ENCODE measurements at places on chromosomes 1 and 21.
A peak's percentile ranks its signal among the peaks of the same experiment; 100 is the strongest.

- DNase-seq, result no peak
These were observed 90.0 kb upstream of the NFASC start for GRCh38 chr1:204780630-204781029.

DNA sequence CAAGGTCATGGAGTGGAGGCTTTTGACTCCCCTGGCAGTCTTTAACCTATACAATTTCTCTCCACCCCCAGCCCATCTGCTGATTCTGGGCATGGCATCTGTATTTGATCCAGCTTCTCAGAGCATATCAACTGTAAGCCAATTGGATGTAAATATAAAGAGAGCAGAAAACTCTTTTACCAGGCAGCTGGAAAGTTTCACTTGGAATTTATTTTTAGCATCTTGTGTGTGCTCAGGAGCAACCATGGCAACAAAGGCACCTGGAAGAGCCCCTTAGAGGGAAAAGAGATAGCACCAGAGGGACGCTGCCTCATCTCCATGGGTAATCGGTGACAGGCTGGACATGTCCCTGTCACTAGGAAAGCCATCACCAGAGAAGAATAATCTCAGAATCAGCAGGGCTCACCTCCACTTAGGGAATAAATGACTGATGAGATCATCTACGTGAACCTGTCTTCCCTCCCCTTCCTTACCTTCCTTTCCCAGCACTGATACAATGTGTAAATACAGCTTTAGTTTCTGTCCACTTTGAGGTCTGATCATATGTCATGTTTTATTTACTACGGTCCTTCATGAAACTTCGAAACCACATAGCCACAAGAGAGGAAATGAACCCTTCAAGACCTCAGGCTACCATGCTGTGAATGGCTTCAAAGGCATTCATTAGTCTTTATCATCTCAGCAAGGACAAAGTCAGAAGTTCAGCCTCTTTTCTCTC lies 25.3 kb upstream of the SIPA1L2 start:
- DNase-seq, result no peak

DNA sequence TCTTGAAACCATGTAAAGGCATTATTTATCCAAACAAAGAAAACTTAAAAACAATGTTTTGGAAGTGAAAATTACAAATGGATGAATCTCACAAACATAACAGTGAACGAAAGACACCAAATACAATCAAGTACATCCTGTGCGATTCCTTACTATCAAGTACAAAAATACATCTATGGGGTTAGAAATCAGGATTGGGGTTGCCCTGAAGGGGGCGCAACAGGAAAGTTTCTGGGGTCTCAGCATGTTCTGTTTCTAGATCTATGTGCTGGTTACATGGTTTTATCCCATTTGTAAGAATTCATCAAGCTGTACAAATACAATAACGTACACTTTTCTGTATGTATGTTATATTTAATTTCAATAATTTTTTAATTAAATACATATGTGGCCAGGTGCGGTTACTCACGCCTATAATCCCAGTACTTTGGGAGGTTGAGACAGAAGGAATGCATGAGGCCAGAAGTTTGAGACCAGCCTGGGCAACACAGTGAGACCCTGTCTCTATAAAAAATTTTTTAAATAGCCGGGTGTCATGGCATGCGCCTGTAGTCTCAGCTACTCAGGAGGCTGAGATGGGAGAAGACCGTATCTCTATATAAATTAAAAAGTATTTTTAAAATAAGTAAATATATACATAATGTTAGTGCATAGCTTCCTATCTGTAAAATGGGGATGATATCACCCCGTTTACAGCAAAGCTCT lies 121.5 kb upstream of the SOD1 start:
- no peak for DNase-seq

GRCh38 chr1:66335859-66336640 lies 197.9 kb upstream of the SGIP1 start:
- peak; percentile 38 for DNase-seq

DNA sequence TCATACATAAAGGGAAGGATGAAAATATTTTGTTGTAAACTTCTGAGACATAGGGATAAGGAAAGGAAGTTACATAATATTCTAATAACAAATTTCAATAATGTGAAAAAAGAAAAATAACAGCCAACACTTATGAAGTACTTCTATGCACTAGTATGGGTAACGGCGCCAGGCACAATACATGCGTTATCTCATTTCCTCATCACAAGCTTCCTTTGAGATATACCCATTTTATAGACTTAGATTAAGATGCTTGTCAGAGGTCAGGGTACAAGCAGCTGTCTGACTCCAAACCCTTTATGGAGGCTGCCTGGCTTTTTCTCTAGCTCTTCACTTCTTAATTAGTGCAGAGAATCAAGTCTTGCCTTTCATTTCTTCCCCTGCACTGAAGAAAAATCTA lies 41.3 kb downstream of the TCP10L start:
- DNase-seq, result no peak

- DNase-seq, result no peak
These were observed 103.7 kb upstream of the NFIA start for GRCh38 chr1:60978421-60979357.

- no peak for DNase-seq
These were observed 6.8 kb upstream of the MTARC2 start for GRCh38 chr1:220741349-220741748.

- no peak for DNase-seq
These were observed 6.3 kb upstream of the POU3F1 start for GRCh38 chr1:38052750-38053415.

DNA sequence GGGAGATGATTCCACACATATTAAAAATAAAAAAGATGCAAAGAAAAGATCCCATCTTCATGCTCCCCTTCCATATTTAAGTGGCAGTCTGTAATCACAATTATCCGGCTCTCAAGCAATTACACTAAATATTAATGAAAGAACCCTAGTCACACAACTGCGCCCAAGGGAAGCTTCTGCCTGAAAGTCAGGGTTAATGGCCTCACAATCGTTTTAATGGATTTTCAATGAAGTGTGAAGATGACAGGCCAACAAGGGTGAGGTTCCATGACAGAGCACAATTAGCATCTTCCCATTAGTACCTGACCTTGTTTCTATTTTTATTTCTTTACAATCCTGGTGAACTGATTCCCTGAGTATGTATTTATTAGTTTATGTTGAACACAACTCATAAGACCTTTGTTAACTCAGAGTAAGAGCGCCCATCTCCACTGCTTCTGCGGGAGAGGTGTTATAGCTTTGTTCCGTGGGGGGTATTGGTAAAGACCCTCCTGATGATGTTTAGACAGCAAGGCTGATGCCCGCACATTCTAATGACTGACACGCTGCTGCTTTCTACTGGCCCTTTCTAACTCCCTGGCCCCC lies 80.9 kb downstream of the IER5 start:
- DNase-seq, result no peak

DNA sequence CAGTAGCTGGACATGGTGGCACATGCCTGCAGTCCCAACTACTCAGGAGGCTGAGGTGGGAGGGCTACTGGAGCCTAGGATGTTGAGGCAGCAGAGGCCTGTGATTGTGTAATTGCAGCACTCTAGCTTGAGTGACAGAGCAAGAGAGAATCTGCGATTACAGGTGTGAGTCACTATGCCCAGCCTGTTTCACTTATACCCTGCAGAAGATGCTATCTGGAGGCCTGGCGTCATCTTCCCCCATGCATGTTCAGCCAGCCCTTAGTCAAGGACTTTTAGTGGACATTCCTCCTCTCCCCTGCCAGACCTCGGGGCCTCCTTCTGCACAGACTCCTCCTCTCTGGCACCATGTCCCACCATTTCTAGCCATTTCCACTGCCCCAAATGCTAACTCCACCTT lies 36.3 kb upstream of the RCC2 start:
- no peak for DNase-seq

DNA sequence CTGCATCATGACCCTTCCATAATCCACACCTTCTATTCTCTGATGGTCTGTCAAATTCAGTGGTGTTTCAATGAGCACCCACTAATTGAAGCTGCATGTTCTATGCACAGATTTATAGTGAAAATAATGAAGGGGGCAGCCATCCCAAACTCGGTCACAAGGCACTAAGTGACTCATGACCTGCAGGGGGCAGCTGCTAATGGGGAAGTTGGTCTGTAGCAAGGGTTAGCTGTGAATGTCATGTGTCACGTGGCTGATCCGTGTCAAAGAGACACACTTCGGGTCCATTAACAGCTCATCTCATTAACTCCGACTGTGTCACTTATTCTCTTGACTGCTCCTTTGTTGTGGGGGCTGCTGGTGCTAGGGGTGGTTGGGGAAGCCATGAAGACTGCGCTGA lies 306.6 kb downstream of the PCP4 start:
- DNase-seq, result no peak

DNA sequence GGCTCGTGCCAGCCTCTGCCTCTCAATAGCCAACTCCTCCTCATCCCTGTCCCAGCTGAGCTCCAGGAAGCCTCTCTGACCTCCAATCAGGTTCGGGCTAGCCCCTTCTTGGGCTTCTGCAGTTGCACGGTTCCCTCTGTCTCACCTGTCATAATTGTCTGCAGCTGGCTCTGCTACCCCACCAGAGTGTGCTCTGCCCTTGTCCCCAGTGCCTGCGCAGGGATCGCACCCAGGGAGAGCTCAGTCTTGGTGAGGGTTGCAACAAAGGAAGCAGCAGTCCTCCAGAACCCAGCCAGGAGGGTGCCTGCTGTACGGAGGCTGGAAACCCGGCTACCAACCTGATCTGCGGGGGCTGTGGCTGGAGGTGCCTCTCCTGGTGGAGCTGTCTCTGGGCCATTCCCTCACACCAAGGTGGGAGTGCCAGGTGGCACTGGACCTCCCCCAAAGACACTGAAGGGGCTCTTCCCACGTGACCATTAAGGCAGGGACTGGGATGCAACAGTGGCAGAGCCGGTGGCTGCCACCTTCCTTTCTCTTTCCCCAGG lies 63.5 kb upstream of the DMRTB1 start:
- DNase-seq, result no peak

GRCh38 chr1:3956527-3957170 lies 56.6 kb upstream of the C1orf174 start:
- no peak for DNase-seq

- DNase-seq, result no peak
These were observed 143.8 kb downstream of the CASZ1 start for GRCh38 chr1:10652626-10653025.

GRCh38 chr1:207754974-207755700 lies 3.3 kb downstream of the CD46 start:
- no peak for DNase-seq

- DNase-seq, result no peak
These were observed 44.3 kb downstream of the CDC14A start for GRCh38 chr1:100396651-100397050.

DNA sequence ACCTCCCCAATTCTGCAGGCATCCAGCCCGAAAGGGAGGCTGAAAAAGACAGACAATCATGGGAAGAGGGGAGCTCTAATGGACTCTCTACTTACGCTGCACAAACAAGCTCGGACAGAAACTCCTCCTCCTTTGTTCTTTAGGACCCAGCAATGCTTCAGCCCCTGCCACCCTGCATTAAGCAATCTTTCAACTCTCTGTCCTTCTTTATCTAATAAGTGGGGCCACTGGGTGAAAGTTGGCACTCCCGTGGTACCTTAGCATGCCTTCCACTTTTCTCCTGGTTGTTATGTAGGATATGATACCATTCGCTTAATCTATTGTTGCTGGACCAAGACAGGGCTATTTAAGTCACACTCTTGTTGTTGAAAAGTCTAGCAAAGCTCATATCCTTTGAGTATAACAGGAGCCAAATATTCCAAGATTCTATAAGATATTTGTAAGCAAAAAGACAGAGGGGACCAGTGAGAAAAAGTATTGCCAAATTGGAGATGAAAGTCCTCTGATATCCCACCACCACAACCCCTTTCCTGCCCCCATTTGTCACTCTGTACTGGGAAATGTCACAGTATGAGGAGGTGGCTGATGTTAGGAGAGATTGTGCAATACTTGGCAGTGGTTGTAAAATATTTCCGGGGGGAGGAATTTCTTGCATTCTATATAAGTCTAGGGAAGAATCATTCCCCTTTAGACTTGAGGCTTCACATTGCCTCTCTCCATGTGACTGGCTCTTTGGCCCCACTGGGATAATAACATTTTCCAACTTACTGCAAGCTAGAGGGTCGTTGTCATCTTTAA lies 137.3 kb upstream of the GJB5 start:
- no peak for DNase-seq

- DNase-seq, result no peak
These were observed 452.7 kb downstream of the NUF2 start for GRCh38 chr1:163774401-163774945.

DNA sequence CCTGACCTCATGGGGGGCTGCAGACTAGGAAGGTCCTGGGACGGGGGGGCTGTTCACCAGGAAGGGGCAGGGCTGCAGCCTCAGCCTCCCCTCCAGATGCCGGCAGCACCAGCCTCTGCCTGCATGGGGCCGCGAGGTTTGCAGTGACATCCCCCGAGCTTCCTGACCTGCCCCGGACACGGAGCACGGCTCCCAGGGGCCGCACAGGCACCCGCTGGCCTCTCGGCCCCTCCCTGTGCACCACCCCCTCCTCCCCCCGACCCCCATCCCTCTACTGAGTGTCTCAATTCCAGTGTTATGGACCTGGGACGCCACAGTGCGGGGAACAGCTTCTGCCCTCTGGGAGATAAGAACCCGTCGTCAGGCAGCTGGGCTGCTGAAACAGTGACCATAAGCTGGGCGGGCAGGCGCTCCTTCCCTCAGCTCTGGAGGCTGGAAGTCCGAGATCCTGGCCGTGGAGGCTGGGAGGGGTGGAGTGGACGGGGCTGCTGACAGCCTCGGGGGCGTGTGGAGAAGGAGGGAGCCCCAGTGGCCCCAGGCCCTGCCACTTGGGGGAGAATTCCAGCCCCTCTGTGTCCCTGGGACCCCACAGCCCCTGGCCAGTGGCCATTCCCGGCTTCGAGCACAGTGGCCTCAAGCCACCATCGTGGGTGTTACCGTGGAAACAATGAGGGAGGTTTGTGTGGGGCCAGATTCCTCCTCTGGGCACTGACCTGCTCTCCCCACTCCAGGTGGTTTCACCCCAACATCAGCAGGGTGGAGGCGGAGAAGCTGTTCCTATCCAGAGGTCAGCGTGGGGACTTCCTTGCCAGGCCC lies 11.6 kb downstream of the RNF223 start:
- DNase-seq, result no peak
